ENCODE measurements at places on chromosomes 5 and 9.

- no peak for DNase-seq
These were observed 369.3 kb upstream of the IRX1 start for GRCh38 chr5:3226196-3226920.

- DNase-seq = no peak
These were observed 183.5 kb downstream of the TRIM32 start for GRCh38 chr9:116870566-116870965.

DNA sequence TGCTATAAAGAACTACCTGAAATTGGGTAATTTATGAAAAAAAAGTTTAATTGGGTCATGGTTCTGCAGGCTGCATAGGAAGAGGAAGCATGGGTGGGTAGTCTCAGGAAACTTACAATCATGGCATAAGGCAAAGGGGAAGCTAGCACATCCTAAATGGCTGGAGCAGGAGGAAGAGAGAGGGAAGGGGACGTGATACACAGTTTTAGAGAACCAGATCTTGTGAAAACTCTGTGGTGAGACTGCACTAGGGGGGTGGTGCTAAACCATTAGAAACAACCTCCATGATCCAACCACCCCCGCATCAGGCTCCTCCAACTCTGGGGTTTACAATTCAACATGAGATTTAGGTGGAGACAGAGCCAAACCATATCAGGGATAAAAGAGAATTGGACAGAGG is 624.2 kb downstream of the PRR16 start:
- DNase-seq = peak; percentile 9

- no peak for DNase-seq
These were observed 816.8 kb downstream of the MTRR start for GRCh38 chr5:8685704-8686103.

DNA sequence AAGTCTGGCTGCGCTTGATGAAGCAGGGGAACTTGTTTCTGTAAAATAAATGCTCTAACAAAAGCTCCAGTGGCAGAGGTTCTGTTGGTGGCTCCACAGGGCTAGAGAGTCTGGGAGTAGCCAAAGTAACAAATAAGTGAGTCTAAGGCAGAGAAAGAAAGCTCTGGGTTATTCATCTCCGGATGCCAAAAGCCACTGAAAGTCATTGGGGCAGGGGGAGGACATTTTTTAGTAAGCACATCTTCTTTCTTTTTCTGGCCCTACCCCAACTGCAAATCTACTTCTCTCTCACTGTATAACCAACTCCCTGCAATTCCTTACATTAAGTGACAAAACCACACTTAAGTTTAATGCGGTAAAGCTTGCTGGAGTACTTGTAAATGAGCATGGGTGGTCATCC is 141.6 kb downstream of the INSYN2B start:
- DNase-seq = no peak

DNA sequence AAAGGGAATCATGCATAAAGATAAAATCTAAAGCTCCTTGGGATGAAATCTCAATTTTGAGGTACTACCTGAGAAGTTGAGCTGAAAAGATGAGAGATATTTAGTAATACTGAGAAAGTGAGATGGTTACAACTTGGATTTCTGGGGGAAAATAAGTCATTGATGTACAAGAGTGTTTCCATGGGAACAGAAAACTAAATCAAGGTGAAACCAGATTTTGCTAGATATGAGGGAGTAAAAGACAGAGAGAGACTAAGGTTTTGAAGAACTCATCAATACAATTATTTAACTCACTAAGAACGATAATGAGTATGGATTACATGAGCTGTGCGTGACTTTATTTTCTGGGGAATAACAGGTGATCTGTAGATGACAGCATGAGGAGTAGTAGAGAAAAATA is 10.2 kb upstream of the ST8SIA4 start:
- DNase-seq = no peak

- DNase-seq = no peak
These were observed 118.1 kb downstream of the DPYSL3 start for GRCh38 chr5:147391781-147392180.

DNA sequence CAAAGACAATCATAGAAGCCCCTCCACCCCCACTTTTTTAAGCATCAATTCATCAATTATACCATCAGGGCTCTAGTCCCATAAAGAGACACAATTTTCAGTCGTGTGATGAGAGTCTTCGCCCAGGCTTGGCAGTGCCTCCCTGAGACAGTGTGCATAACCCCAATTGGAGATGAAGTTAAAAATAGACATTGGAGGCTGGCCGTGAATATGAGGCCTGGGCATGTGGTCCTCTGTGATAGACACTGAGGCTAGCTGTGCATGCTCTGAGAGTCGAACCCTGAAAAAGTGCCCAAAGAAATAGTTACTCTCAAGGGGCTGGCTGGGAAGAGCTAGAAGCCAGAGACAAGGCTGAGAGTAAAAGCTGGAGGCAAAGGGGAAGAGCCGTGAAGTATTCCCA is 248.6 kb upstream of the NR4A3 start:
- no peak for DNase-seq

DNA sequence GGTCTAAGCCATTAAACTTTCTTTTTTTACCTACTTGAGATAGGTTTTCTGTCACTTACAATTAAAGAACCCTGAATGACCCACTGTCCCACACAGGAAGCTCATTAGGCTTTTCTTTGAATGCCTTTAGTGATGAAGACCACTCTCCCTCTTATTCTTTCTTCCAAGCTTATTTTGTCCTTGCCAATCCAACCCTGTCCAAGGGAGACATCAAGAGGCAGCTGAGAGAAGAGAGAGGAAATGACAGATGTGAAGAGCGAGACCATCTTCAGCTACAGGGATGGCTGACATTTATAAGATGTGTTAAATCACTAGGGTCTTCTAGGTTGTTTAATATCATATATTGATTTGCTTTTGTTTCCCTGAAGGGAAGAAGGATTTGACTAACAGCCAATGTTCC is 133.5 kb downstream of the FAM114A2 start:
- DNase-seq = no peak

DNA sequence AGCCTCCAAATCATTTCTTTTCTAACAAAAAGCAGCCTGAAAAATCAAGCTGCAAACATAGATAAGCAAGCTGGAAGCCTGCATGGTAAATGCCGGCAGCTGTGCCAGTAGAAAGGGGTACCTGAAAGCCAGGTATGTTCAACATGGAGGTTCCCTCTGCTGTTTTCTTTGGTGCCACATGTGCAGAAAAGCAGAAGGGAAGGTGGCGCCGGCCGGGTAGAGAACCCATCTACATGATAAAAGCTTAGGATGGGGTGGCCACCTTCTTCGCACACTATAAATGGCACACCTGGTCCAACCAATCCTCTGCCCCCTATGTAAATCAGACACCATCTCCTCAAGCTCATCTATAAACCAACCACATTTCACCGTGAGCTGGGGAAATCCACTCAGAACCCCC is 268.9 kb upstream of the IRX2 start:
- DNase-seq = no peak

DNA sequence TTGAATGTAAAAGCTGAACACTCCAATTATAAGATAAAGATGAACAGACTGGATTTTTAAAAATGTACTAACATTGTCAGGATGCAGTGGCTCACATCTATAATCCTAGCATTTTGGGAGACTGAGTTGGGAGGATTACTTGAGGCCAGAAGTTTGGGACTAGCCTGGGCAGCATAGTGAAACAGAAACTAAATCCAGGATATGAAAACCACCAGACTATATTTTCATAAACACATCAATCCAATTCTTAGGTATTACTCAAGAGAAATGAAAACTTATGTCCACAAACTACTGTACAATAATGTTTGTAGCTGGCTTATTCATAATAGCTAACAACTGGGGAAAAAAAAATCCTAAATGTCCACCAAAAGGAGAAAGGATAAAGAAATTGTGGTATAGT is 26.8 kb upstream of the NAA35 start:
- DNase-seq = no peak

DNA sequence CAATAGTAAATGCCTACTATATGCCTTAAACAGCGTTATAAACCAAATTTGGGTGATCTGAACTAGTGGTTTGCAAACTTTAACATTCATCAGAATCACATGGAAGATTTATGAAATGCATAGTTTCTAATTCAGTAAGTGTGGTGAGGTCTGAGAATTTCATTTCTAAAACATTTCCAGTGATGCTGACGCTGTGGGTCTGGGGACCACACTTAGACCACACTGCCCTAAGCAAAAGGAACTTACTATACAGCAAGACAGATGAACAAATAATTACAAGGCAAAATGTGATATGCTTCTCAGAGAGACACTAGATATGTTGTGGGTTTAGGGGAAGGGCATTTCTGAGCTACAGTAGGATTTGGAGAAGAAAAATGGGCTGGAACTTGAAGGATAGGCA is 72.6 kb downstream of the OXCT1 start:
- no peak for DNase-seq

- no peak for DNase-seq
These were observed 54.3 kb downstream of the PTTG1 start for GRCh38 chr5:160475864-160476438.

DNA sequence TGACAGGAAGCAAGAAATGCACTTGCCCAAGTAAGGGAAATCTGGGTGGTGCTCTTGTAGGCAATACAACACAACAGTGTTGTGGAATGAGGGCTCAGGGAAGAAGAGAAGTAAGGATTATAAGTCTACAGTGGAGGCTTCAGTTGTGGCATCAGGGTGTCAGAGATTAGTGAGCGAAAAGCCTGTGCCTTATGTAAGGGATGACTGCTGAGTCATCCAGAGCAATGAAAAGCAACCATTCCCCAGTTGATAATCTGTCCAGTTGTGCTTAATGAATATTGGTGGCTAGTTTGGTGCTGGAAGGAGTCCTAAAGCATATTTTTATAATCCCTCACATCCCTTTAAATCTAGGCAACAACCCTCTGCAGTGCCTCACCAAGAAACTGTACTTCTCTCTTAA is 42.0 kb downstream of the FBXO38 start:
- no peak for DNase-seq

DNA sequence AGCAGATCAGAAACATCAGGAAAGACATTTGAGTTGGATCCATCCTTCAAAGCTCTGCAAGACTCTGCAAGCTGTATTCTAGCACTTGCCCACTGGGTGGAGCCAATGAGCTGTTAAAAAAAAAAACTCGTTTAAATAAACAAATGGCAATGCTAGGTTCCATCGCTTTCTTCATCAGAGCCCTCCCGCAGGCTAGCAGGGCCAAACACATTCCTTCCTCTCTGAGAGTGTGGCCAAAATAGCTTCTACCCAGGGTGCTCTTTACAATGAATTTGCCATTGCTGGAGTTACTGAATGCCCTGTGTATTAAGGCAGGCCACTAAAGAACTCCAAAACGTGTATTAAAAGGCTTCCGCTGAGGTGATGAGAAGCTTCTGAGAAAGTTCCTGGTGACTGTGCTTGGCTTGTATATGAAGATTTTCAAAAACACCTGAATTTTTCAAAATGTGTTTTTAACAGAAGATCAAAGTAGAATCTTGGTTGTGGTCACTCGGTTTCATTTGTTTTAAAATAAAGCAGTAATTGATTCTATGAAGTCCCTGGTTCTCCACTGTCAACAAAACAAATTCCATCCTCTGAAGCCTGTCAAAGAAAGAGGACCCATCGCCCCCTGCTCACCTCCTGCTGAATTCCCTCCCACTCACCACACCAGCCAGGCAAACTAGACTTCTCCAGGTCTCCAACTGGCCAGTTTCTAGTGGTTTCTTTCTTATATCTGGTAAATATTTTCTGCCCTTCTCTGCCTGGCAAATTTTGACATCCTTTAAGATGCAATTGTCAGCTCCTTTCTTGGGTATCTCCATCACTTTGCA is 36.5 kb upstream of the EQTN start:
- peak; percentile 4 for DNase-seq

- DNase-seq = no peak
These were observed 45.1 kb downstream of the S1PR3 start for GRCh38 chr9:89036383-89036782.

DNA sequence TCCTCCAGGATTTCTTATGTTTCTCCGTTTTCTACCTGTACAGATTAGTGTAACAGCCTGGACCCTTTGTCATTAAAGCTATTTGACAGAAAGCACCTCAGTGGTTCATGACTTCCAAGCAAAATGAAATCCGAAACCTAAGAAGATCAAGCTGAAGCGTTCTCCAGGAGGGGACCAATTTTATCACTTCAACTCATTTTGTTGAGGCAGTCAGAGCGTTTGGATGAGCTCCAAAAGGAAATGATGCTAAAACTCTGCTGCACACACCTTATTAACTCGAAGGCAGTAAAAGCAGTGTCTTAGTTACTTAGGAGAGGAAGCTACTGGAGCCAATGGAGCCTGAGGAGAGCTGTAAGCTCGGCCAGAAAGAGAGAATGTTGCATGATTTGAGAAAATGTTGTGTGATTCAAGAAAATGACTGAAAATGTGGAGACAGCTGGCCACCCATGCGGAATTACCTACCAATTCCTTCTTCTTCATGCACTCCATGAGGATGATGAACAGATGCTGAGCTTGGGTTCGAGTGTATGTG is 346.7 kb upstream of the KLF9 start:
- no peak for DNase-seq

GRCh38 chr5:83583859-83584258 is 112.3 kb downstream of the VCAN start:
- no peak for DNase-seq

GRCh38 chr9:28471261-28471660 is 898.0 kb upstream of the C9orf72 start:
- no peak for DNase-seq

GRCh38 chr5:123265551-123265950 is 157.7 kb downstream of the CEP120 start:
- no peak for DNase-seq

DNA sequence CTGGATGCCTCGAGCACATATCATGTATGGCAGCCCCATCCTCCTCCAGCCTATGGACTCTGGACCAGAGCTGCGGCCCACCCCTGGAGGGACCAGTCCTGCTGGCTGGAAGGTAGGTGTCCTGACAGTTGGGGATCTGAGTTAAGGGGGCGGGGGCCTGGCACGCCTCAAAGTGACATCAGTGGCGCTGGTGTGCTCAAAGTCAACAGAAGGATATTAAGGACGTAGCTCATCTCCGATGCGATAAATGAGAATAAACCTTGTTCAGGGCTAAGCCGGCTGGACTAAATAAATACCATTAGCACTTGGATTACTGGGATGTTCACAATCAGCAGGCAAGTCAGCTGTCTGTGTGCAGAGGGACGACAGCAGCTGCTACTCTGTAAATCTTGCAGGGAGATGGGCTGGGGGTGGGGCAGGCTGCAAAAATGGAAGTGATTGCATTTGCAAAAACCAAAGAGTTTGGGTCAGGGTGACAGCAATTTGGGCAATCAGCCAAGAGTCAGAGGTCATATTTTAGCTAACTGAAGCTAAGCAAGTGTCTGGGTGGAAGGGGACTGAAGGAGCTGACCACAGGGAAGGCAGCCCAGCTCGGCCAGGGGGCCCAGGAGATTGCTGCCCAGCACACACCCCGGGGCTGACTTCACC is 80.0 kb upstream of the LRRTM2 start:
- DNase-seq = no peak

DNA sequence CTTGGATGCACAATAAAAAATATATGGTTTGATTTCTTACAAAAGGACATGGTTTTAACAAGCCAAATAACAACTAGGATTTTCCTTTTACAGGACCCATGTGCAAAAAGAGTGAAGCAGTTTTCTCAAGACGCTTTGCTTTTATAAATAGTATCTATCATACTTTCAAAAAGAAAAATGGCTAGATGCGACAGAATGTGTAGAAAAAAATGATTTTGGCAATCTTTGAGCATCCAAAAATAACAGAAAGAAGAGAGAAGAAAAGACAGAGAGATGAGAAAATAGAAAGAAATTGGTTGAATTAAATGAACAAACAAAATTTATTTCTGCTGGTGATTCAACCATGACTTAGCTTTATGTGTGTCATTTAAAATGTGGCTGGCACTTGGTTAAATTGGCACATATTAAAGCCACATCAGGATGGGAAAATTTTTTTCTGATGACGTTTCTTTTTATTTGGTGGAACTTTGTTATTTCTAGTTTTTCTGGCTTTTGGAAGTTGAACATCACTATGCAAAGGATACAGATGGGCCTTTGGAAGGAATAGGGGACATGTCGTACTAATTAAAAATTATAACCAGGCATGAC is 35.6 kb upstream of the NREP start:
- DNase-seq = no peak
